ENCODE measurements at places on chromosomes 4 and X.
A peak's percentile ranks its signal among the peaks of the same experiment; 100 is the strongest.

GRCh38 chr4:119244832-119245231 is 32.3 kb downstream of the USP53 start:
- no peak for DNase-seq

GRCh38 chr4:184313702-184314659 is 96.3 kb upstream of the ENPP6 start:
- peak; percentile 74 for DNase-seq

- DNase-seq, result no peak
These were observed 176.7 kb downstream of the NPFFR2 start for GRCh38 chr4:72208421-72209075.

DNA sequence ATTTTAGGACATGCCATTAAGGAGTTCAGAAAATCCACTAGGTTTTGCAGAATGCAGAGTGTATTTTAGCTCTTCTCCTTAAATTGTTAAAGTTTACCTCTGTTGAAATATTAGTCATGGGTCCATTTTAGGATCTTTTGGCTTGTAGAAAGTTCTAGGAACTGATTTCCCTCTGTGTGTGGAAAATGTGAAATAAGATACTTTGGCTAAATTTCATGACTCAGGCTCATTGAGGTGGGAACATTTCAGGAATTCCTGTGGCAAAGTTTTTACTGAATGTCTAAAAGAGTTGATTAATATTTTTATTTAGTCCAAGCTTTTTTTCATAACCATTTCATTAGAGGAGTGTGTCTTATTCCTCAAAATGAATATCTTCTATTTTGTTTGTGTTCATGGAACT is 7.0 kb downstream of the FHIP1A start:
- no peak for DNase-seq

- peak; percentile 32 for DNase-seq
These were observed 789 bp downstream of the ARHGAP10 start for GRCh38 chr4:147732518-147733235.

DNA sequence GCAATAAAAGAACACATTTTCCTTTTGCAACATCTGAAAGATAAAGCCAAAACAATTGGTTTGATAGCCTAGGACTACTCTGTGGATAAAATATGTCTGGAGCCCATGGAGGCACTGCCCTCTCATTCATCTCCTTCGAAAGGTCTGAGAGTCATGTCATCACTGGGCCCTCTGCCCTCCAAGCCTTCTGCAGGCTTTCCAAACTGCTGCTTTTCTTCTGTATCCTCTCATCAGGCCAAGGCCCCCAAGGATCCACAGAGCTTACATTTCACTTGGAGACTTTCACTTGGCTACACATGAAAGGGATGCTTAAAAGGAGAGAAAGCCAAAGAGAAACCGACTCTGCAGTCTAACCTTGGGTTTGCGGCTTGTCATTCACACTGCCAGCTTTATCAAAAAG is 109.9 kb downstream of the SH3RF1 start:
- DNase-seq, result no peak

GRCh38 chr4:111066447-111066846 is 443.6 kb upstream of the PITX2 start:
- DNase-seq, result no peak

DNA sequence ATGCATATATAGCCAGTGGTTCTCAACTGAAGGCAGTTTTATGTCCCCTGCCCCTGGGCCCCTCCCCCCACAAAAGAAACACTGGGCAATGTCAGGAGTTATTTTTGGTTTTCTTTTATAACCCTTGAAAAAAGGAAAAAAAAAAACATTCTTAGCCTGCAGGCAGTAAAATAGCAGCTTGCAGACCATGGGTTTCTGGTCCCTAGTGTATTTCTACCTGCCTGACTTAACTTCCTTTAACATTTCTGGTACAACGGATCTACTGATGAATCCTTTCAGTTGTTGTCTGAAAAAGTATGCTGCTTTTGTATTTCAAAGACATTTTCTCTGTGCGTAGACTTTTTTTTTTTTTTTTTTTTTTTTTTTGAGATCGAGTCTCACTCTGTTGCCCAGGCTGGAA is 11.1 kb upstream of the FAM200B start:
- no peak for DNase-seq

- no peak for DNase-seq
These were observed 83.0 kb downstream of the MAGEB17 start for GRCh38 chrX:16250296-16250695.

DNA sequence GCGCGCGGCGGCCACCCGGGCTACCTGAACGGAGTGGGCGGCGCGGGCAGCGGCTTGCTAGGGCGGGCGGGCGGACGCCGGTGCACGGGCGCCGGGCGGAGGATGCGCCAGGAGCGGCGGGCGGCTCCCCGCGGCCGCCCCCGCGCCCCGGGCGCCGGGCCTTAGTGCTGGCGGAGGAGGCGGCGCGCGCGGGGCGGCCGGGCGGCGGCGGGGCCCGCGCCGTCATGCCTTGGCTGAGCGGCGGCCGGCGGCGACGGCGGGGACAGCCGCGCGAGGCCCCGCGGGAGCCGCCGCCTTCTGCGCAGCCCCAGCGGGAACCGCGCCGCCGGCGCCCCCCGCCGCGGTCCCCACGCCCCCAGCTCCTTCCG is 48.2 kb downstream of the CLDN34 start:
- DNase-seq, result no peak

GRCh38 chrX:153457136-153457825 is 11.4 kb upstream of the TREX2 start:
- DNase-seq, result no peak

GRCh38 chr4:75495476-75495875 is 18.7 kb downstream of the RCHY1 start:
- no peak for DNase-seq

DNA sequence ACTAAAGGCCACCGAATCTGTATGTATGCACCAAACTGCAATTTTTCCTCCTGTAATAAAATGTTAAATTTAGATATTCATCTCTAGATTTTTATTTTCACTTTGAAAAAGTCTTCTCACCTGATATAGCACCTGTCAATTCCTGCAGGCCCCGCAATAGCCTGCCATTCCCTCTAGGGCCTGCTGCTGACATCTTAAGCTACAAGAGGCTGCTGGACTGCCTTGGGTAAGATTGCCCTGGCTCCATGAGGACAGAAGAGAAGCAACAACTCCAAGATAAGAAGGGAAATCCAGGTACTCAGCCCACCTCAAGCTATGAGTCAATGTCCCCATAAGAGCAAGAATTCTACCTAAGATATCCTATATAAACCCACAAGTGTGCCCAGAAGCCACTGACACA is 230.2 kb upstream of the AGTR2 start:
- no peak for DNase-seq

Data from GM10248 (cell line).